Omental fat pad (tissue), 4 donors: ENCODE measurements at places on chromosomes 16 and 17. TPM values are rescaled to one million over a fixed set of nuclear protein-coding genes. Genes with fewer than 3 reads are reported as not detected.

GRCh38 chr17:39794249-39794970 lies 56.7 kb downstream of the GRB7 start:
- no peak for DNase-seq

- DNase-seq = no peak
Measured at GRCh38 chr17:42920922-42921321, 20.3 kb downstream of the G6PC1 start.

- DNase-seq = no peak
Measured at GRCh38 chr16:29645694-29646187, 17.3 kb upstream of the SPN start.

DNA sequence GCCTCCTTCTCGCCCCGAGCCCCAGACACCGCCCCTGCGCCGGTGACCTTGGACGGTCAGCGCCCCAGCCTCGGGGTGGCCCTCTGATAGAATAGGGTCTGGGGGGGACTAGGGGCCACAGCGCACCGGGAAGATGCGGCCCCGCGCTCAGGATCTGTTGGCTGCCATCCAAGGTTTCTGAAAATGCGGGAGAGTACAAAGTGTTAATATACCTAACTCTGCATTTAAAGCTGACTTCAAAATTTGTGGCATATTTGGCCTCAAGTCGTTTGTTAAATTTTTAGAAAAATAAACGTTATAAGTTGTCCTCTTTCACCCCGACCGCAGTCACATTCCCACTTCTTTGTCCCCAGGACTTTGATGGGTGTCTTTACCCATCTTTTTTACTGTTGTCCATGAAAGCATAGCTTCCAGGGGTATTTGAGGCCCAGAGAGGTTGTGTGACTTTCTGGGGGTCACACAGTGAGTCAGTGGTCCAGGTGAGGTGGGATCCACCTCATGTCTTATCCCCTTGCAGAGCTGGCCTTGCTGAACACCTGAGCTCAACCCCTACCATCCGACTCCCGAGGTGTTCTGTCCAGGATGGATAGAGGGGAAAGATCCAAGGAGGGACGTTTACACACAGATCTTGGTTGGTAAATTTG lies 796 bp downstream of the NT5M start:
- no peak for DNase-seq

DNA sequence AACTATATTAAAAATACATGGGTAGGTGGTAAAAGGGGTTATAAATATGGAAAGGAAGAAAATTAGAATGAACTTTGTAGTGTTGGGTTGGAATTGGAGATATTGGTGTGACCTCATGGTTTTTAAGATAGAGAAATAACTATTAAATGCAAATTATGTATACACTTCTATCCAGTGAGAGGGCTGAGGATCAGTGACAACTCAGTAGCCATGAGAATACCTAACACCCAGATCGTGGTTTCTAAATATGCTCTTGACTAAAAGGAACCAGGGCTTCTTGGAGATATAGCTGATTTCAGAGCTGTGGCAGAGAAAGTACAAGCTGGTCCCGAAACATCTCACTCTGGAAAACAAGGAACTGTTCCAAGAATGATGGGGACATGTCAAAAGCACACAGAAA lies 44.4 kb downstream of the SLC6A4 start:
- no peak for DNase-seq

- no peak for DNase-seq
Measured at GRCh38 chr16:52209227-52209626, 337.7 kb downstream of the TOX3 start.

DNA sequence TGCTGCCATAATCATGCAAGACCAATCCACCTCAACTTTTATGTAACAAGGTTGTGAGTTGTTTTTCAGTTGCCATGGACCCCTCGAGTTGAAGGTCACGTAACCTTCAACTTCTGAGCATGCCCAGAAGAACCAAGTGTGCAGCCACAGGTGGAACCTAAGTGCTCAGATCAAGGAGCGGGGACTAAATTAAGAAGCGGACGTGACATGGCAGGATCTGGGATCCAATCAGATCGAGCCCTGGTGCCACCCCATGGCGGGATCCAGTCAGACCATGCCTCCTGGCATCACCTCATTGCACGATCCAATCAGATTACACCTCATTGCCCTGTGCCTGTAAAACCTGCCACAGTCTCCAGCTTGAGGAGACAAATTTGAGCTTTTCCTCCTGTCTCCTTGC lies 204.5 kb upstream of the CDH5 start:
- DNase-seq = no peak

KCNG4 gene
- not detected for total RNA-seq

CPNE7 gene
- total RNA-seq = 1.1 TPM

KRTAP4-3 gene
- not detected for total RNA-seq

DNA sequence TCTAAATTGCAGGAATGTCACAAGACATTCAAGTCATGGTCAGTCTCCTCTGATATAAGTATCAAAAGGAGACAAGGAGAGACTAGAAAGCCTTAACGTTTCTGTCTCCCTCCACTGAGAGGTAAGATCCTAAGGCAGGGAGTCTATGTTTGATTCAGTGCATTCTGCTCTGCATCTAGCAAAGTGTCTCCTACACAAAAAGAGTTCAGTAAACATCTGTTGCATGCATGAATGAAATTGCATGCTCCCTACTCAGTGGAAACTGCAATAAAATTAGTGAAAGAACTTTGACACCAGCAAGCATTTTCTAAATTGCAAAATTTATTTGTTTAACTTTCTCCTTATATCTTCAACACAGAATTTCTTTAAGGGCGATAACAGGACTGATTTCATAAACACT lies 111.1 kb downstream of the ADAMTS18 start:
- no peak for DNase-seq

GRCh38 chr17:292531-293382 lies 59.9 kb downstream of the RPH3AL start:
- DNase-seq = no peak

VAC14 gene
- total RNA-seq = 34.7 TPM

- no peak for DNase-seq
Measured at GRCh38 chr16:30808146-30808545, 21.1 kb upstream of the ZNF629 start.

DNA sequence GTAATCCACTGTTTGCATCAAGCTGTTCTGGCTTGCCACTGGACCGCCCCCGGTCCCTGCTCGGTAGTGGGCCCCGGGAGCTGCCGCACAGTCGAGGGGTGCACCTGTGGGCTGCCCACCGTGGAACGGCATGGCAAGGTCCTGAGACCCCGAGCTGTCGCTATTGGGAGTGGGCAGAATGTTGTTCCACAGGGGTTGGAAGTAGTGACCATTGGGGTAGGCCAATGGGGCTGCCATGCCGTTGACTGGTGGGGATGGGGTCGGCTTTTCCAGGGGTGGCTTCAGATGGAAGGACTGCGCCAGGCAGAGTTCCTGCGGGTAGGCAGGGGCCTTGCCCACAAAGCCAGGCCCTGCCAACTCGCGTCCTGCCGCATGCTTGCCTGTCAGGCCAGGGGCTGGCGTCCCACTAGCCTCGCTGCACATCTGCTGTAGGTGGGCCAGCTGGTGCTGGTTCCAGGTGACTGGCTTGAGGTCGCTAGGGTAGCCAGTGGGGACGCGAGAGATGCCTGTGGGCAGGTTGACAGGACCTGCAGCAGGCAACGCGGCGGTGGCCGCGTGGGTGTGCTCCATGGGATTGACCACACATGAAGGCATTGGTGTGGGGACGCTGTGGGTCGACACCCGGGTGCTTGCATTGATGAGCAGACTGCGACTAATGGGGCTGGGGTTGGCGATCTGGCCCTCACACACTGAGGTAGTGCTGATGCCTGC lies 14.8 kb downstream of the TRAF4 start:
- DNase-seq = no peak

TERB1 gene
- total RNA-seq = not detected

DNA sequence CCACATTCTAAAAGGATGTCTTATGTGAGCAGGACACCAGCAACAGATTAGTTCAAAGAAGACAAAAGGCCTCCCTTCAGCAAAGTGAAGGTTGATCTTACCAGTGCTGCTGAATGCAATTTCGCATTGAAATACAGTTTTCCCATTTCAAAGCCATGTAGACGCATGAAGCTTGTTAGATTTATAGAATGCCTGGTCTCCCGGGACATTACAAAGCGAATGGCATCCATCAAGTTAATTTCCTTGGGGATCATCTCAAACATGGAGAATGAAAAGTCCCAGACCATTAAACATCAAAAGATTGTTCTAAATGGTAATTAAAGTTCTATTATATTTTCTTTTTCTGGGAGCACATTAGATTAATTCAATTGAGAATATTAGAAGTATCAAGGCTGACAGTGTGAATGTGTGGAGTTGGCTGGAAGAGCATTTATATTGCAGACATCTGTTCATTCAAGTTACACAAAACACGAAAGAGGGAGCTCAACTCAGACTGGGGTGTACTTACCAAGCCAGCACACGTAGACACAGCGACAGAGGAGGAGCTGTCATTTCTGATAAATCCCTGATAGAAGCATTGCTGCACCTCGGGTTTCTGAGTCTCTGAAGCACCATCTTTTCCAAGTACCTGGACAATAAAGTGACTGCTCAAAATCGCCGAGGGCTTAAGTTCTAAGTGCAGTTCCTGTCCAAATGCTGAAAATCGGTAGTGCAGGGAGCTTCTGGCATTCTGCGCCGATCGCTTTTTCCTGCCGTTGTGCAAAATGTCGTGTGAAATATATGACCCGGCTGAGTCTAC lies 3.8 kb downstream of the ADAMTS18 start:
- DNase-seq = no peak
